Motor neuron (in vitro differentiated cells): ENCODE measurements at places on chromosomes 5 and 9.
A peak's percentile ranks its signal among the peaks of the same experiment; 100 is the strongest.

DNA sequence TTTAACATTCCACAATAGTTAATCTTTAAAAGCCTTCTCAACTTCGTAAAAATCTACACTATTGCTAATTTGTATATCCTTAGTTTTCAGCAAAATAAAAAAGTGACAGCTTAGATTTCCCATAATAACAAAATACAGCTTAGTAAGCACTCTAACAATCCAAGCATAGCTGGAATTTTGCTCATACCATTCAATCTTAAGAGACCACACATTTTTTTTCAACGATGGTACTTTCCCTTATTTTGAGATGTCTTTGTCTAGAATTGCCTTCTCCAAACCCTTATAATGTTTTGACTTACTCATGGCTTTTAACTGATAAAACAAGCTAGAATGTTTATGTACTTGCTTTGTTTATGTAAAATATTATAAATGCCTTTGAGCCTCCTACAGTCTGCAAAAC, 65.6 kb downstream of the HOMER1 start:
- no peak for ATAC-seq

DNA sequence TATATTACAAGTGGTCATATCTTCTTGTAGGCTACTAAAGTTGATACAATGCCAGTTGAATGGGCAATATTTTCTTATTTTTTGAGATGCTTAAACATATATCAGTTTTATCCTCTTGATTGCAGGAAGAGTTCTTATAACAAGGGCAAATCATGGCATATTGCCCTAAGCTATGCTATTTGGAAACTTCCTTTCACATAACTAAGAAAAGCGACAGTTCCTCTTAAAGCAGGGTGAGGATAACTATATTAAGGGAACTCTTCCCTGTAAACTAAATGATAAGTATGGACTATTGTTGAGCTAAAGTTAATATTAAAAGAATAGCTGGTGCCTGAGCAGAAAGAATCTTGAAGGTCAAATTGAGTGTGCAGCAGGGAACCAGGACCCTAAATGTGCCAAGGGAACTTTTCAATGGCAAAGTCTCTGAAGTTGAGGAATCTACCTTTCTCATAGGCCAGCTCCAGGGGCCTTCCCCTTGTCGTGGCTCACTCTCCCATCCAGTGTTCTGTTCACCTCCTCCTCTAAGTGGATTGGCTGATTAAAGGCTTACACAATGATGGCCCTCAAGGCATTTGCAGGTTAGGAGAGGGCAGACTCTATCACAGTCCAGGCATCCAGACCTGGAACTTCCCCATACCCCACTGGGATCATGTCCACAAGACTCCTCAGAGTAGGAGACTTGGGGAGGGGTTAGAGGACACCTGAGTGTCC, 26.8 kb downstream of the FYB1 start:
- no peak for ATAC-seq

GRCh38 chr5:61790007-61790406, 457.9 kb downstream of the ZSWIM6 start:
- no peak for ATAC-seq

GRCh38 chr9:133485531-133486260, 6.8 kb upstream of the SLC2A6 start:
- ATAC-seq = no peak

DNA sequence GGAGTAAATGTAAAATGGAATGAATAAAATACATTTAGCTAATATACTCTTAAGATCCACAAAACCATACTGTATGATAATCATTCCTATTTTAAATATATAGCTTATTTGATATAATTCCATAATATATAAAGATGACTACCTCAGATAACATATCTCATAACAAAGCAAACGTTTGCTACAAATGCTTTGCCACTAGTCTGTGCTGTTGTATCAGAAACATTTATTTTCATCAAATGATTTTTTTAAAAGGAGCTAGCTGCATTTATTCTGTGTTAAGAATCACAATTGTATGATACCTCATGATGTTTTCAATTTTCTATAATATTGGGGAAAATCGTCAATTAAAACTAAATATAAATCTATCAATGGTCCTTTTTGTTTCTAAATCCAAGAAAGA, 567.2 kb downstream of the PTPRD start:
- no peak for ATAC-seq

DNA sequence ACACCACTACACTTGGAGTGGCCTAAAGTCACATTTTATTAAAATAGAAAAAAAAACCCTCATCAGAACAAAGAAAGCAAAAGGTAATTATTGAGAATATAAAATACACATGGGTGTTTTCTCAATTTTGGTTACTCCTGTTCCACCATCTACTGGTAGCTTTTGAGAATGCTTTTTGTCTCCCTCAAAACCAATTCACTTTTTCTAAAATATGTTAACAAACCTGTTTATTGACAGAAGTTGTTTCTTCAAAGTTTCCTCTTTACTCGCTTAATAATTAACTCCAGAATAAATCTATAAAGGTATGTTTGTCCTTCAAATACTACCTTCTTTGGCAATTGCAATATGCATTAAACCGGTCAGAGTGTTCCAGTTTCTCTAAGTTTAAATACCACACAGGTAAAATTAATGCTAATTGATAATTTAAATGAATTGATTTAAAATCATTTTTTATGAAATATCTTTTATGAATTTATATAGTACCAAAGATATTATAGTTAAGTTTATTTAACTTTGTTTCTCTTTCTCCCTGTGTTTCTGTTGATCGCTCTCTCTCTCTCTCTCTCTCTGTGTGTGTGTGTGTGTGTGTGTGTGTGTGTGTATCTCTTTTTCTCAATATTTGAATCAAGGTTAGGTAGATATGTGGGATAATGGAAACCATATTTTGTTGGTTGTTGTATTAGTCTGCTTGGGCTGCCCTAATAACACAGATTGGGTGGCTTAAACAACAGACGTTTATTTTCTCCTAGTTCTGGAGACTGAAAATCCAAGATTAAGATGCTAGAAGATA, 487.4 kb downstream of the PRDM9 start:
- ATAC-seq = no peak

GRCh38 chr5:17691762-17692161, 57.5 kb downstream of the TAF11L14 start:
- ATAC-seq = no peak

- no peak for ATAC-seq
Measured at GRCh38 chr5:138386290-138386689, 33.8 kb downstream of the KDM3B start.

GRCh38 chr5:177311392-177311722, 341 bp downstream of the MXD3 start:
- peak; percentile 2 for ATAC-seq

GRCh38 chr9:11758016-11758415, 935.2 kb upstream of the TYRP1 start:
- no peak for ATAC-seq

- ATAC-seq = no peak
Measured at GRCh38 chr9:76025286-76025685, 134.8 kb downstream of the PCSK5 start.

GRCh38 chr5:149284501-149284900, 12.8 kb downstream of the AFAP1L1 start:
- ATAC-seq = no peak

DNA sequence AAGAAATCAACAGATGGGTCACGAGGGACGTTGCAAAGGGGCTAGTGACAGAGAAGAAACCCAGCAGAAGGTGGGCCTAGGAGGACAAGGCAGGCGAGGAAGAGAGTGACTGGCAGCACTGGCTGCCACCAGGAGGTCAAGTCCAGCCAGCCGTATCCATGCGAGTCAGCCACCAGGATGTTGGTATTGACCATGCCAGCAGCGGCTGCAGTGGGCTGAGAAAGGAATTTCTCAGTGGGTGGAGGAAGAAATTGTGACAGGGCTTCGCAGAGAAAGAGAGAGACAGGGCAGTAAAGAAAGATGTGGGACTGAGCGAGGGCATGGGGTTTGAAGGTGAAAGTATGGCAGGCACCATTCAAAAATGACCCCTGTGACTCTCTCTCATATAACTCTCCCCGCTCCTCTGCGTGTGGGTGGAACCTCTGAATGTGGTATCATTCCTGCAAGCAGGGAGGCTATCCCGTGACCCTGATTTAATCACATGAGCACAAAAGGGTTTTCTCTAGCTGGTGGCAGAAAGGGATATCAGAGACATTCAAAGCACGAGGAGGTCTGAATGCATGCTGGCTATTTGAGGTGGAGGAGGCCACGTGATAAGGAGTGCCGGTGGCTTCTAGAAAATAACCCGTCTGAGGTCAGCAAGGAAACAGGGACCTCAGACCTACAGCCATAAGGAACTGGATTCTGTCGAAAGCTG, 45.4 kb upstream of the FBXW11 start:
- no peak for ATAC-seq

GRCh38 chr9:126788634-126789349, 16.0 kb upstream of the ZBTB43 start:
- no peak for ATAC-seq

DNA sequence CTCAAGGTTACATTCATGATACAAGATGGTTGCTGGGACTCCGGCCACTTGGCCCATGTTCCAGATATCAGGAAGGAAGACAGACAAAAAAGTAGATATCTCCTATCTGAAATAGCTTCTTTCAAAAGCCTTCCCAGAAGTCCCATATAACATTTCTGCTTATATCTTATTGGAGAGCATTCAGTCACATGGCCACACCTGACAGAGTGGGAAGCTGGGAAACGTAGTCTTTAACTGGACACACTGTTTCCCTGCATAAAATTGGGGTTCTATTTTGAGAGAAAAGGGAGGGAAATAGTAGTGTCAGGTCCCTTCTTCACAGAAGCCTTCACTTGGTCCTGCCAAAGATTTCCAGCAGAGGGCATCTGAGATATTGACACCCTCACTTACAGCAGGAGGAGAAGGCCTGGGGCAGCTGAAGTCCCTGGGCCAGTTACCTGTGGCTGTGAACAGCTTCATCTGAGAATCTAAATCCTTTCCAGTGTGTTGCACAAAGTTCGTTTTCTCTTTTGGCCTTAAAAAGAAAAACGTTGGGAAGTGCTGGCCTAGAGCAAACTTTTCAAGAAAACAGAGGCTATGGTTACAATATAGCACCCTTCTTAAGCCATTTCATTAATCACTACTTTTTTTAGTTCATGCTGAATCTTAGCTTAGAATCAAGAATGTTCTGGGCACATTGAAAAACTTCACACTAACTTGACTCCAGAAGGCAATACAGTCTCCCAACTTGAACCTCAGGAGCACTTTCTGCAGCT, 33.5 kb downstream of the SPEF2 start:
- peak; percentile 87 for ATAC-seq

DNA sequence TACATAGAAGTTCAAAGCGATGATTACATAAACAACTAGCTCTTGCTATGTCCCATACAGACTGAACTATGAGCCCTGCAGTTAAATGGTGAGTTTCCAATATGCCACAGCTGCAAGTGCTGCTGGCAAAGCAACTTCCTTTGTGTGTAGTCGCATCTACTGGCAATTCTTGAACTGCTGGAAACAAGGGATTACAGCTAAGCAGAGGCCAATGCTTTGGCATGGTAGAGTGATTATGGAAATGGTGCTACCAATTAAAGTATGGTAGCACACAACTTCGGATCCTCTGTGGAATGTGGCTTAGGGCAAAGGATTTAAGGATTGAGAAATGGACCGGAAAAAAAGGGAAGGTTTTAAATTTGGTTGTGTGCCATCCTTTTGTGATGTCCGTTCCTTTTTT, 856.6 kb downstream of the MAT2B start:
- no peak for ATAC-seq

DNA sequence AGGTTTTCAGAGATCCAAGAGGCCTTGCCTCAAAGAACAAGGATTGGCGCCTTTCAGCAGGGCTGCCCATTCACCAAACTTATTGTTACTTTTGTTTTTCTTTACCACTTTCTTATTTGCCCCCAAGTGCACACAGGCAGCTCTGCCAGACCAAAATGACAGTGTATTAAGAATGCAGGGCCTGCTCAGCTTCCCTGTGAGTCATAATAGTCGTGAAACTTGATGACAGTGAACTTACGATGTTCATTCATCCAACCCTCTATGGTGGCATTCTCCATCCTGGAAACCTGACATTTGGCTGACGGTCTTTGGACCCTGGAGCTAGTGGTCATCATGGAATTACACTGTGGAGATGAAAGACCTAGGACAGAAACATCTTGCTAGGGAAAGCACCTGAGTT, 44.3 kb downstream of the UBE2QL1 start:
- no peak for ATAC-seq

- no peak for ATAC-seq
Measured at GRCh38 chr9:26375448-26375847, 517.2 kb downstream of the CAAP1 start.

GRCh38 chr5:72390836-72391235, 70.7 kb downstream of the PTCD2 start:
- no peak for ATAC-seq

DNA sequence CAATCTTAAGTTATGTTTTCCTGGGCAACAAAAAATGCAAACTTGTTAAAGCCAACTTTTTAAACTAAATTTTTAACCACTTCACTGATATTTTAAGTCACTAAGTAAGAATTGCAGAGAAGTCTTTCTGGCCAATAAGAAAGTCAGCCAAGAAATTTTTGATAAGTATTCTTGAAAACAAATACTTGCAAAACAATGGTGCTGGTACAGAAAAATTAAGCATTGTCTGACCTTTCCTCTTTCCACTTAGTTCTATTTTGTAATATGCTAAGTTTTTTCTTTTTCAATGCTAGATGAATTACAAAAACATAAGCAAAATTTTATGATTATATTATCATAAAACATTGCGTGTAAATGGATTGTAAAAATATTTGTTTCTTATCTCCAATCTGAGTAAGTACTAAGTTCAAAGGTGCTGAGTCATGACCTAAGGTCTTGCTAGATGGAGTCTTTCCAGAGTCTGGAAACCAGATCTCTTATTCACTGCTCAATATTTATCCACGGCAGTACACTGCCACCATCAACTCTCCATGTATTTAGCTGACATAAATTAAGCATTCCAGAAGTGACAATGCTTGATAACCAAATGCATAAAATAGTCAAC, 139.7 kb downstream of the MEF2C start:
- ATAC-seq = peak; percentile 38
